ENCODE measurements at places on chromosomes 13 and 19. TPM values are rescaled to one million over a fixed set of nuclear protein-coding genes. Genes with fewer than 3 reads are reported as not detected.
A peak's percentile ranks its signal among the peaks of the same experiment; 100 is the strongest.

The ZNF575 gene
- total RNA-seq = not detected

- H3K4me1 ChIP-seq = peaks cover 9% of the 10 kb centered on the region
- DNase-seq = no peak
- H3K27ac ChIP-seq = no peak overlapping the region
- H3K36me3 ChIP-seq = peaks cover 53% of the 10 kb centered on the region
- no peaks in the 10 kb centered on the region for H3K27me3 ChIP-seq
- H3K4me3 ChIP-seq = no peak overlapping the region
Measured at GRCh38 chr19:35274323-35274722, 5.6 kb downstream of the USF2 start.

- H3K4me3 ChIP-seq = peak overlapping the region; percentile 77
- no peaks in the 10 kb centered on the region for H3K4me1 ChIP-seq
- peak overlapping the region; percentile 30 for H3K27ac ChIP-seq
- no peak for DNase-seq
Measured at GRCh38 chr19:51107406-51108065, 673 bp downstream of the CTU1 start.

The STARD13 gene
- total RNA-seq = 23.3 TPM

The QPCTL gene
- 3.0 TPM for total RNA-seq

The ZFP14 gene
- 1.5 TPM for total RNA-seq

The CNN2 gene
- total RNA-seq = 48.5 TPM

The OR7D2 gene
- total RNA-seq = not detected

The POLR1D gene
- total RNA-seq = 75.6 TPM

The FSD1 gene
- total RNA-seq = not detected

- H3K27ac ChIP-seq = no peak overlapping the region
- H3K4me3 ChIP-seq = no peak overlapping the region
- no peaks in the 10 kb centered on the region for H3K4me1 ChIP-seq
- no peaks in the 10 kb centered on the region for H3K36me3 ChIP-seq
- no peaks in the 10 kb centered on the region for H3K27me3 ChIP-seq
- DNase-seq = no peak
Measured at GRCh38 chr13:103039183-103039582, 27.0 kb downstream of the SLC10A2 start.

- no peaks in the 10 kb centered on the region for H3K27me3 ChIP-seq
- no peak for DNase-seq
- no peak overlapping the region for H3K27ac ChIP-seq
- H3K4me3 ChIP-seq = no peak overlapping the region
Measured at GRCh38 chr13:50275392-50276063, 260.3 kb downstream of the KCNRG start.

The ANKRD24 gene
- total RNA-seq = 0.39 TPM

DNA sequence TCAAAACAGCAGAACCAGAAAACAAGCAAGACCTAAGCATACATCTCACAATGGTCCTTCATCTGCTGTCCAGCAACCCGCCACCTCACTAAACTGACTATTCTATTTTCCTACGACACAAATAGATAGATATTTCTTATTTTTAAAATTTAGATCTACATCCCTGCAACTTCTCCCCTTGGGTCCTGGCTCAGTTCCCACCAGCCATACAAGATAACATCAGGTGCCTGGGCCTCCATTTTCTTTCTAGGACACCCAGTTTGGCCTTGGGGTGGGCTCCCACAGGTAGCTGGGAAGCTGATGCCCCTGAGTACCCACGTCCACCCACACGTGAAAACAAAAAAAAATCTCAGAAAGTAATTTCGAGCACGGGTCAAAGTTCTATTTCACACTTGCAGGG lies 47.6 kb downstream of the TGDS start:
- peak overlapping the region; percentile 76 for H3K4me3 ChIP-seq
- no peak for DNase-seq
- no peaks in the 10 kb centered on the region for H3K27me3 ChIP-seq
- no peaks in the 10 kb centered on the region for H3K36me3 ChIP-seq
- H3K27ac ChIP-seq = peak overlapping the region; percentile 96
- H3K4me1 ChIP-seq = peaks cover 9% of the 10 kb centered on the region

DNA sequence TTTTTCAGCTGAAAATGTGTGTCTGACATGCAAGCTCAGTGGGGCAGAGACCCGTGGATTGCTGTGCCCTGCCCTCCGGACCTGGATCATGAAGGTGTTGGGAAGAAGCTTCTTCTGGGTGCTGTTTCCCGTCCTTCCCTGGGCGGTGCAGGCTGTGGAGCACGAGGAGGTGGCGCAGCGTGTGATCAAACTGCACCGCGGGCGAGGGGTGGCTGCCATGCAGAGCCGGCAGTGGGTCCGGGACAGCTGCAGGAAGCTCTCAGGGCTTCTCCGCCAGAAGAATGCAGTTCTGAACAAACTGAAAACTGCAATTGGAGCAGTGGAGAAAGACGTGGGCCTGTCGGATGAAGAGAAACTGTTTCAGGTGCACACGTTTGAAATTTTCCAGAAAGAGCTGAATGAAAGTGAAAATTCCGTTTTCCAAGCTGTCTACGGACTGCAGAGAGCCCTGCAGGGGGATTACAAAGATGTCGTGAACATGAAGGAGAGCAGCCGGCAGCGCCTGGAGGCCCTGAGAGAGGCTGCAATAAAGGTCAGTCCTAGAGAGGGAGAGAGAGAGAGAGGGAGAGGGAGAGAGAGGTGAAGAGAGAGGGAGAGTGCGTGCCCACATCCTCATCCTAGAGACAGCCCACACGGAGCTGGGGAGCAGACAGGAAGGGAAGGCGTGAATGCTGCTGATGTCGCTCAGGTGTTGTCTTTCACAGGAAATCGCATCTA lies 5.1 kb upstream of the DCUN1D2 start:
- H3K4me3 ChIP-seq = peak overlapping the region; percentile 2
- H3K27me3 ChIP-seq = no peaks in the 10 kb centered on the region
- peaks cover 44% of the 10 kb centered on the region for H3K4me1 ChIP-seq
- peaks cover 52% of the 10 kb centered on the region for H3K36me3 ChIP-seq
